CD4-positive, alpha-beta T cell treated with Interleukin-21 for 1 hour (primary cell): ENCODE measurements at places on chromosomes 2 and 18.

GRCh38 chr2:80462654-80463053 is 158.1 kb upstream of the LRRTM1 start:
- DNase-seq = no peak

DNA sequence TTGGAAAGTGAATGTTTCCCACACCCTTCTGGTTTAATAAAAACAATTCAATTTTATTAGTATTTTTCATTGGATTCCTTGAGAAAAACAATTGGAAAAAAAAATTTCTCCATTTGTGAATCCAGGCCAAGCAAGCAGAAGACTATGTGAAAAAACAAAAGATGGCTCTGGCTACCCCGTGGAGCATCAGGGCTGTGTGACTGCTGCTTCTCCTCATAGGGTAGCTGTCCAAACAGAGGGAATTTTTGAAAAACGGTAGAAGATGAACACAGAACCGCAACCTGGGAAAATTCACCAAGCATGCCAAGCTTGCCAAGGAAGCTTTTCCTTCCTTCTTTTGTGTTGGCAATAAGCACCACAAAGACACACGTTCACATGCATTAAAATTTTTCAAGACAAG is 71.3 kb upstream of the ACVR2A start:
- DNase-seq = no peak

- DNase-seq = peak; percentile 74
Measured at GRCh38 chr2:112884869-112885505, 26.0 kb upstream of the IL37 start.

DNA sequence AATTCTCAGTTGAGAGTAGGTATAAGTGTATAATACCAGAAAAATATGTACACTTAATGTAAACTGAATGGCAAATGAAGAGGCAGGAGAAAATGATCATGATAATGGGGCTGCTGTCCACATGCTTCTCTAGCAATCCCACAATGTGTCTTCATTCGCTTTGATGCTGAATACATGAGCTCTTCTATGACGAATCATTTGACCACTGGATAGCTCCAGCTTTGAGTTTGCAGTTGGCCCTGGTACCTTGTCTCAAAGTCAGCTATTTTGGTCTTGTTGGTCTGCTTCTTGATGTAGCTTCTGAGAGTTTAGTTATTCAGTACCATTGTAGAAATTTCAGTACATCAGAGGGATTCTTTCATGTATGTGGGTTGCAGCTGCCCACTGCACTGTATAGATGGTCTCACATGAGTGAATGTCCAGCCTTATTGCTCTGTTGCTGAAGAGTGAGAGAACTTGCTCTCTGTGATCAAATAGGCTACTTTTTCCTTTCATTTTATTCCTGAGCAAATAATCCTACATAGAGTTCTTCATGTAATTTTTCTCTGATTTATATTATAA is 105.1 kb downstream of the TTC27 start:
- no peak for DNase-seq

DNA sequence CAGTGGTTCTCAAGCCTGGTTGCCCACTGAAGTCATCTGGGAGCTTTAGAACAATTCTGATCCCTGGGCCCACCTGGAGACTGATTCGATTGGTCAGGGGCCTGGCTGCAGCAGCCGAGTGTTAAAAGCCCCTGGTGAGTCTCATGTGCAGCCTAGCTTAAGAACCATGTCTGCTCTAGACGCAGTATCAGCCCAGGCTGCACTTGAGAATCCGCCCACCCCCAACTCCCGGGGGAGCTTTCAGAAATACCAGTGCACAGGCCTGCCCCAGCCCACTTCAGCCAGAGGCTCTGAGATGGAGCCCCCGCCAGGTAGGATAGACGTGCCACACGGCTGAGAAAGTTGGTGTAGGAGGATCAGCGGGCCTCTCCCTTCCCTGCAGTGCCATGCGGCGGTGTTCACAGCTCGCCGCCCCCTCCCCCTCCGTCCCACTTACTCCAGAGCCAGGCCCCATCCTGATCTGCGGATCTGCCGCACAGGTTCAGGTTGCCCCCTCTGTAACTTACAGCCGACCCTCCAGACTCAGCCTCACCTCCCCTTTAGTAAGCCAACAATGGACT is 209.0 kb upstream of the RAB12 start:
- no peak for DNase-seq

DNA sequence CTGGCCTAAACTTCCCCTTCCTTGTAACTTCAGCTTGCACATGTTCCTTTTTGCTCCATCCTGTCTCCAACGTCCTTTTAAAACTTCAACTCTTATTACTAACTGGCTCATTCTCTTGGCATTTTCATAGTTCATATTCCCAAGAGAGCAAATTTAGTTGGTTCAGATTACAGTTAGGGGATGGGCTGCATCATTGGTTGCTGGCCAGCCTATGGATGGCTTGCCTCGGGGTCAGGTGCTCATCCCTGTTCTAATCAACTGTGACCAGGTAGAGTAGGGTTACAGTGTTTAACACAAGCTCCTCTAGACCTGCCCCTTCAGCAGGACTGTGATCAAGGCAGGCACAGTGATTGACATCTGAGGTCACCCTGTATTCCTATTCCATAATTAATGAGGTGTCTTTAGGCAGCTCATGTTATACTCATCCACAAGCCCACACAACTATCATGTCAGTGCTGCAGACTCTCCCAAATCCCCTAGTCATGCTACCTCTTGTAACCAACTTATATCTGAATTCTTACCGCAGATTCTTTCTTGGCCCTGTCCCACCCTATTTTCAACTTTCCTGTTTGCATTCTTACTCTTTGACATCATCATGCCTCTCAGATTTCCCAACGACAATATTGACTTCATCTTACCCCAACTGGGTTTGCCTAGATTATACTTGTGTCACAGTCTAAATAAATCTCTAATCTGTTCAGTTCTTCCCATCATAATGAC is 293.3 kb downstream of the MTX2 start:
- no peak for DNase-seq

DNA sequence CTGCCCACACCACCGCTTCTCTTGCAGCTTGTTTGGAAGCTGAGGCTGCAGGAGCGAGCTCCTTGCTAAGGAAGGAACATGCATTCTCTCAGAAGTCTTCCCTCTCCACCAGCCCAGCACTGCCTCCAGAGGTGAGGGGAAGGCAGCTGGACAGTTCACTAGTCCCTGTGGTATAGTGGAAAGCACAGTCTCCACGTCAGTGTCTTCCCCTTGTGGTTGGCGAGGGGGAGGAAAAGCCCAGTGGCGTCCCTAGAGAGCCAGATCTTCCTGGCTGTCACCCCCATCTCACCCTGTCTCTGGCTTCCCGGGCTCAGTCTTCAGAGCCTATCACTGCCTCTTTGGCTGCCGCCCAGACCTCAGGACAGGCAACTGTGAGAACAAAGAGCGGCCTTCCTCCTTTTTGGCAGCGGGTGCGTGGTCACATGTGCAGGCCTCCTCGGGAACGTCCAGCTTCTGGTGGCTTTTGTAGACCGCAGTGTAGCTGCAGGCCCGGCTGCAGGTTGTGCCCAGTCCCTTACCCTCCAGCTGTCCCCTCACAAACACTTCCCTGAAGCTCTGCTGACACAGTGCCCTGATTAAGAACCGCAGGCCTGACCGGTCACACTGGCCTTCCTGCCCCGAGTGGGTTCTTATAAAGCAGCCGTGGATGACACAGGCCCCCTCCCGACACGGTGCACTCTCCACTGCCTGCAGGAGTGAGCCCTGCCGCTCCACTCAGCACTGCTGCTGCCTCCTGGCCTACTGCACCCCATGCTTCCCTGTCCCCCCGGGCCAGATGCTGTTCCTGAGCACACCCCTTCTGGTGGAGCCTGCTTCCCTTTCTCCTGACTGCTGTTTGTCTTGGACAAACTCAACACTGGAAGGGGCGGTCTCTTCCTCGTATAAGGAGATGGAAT is 90.9 kb downstream of the RNF144A start:
- no peak for DNase-seq

DNA sequence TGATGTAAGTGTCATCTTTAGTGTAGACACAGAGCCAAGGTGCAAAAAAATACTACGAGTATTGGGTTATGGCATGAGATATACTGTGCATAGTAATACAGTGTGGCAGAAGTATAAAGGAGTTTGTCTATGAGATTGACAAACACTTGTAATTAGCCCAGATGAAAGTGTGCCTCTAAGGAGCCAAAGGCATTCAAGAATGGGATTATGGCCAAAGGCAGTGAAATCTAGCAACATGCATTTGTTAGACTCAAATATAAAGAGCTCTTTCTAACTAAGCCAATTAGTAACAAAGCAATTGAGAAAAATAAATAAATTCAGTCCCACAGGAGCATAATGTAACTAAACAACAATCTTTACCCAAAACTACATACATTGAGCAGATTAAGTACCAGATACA is 1761.8 kb downstream of the SUCLG1 start:
- no peak for DNase-seq

DNA sequence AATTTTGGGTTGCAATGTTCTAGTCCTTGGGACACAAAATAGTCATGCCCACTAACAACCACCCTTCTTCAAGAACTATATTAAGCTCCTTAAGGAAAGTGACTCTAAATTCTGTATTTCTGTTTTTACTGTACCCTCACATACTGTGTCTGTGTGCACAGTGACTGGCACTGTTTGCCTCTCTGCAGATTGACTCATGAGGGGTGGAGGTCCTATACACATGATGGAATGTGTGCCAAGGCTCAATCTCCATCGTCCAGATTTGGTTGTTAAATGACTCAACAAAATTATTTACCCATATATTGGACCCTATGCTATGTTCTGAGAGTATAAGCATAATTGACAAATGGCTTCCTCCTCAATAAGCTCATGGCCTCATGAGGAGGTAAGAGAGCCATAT is 126.6 kb upstream of the CWC22 start:
- DNase-seq = no peak

GRCh38 chr2:39124746-39125057 is 3.9 kb upstream of the SOS1 start:
- DNase-seq = no peak

DNA sequence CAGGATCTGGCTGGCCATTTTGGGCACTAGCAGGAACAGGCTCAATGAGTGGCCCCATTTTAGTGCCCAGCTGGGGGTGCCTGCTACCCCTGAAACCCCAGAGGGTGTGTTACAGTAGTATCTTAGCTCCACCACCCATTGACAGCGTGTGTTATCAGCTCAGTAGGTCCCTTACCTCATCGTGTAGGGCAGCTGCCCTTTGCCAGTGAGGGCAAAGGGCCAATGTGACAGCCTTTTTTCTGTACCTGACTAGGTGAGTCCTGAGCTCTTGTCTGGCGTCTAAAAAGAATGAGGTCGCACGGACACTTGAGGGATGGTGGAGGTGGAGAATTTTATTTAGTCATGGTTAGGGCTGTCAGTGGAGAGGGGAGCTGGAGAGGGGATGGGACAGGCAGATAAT is 462.2 kb downstream of the PIK3C3 start:
- DNase-seq = no peak

GRCh38 chr2:10038123-10038522 is 5.2 kb upstream of the KLF11 start:
- DNase-seq = no peak

DNA sequence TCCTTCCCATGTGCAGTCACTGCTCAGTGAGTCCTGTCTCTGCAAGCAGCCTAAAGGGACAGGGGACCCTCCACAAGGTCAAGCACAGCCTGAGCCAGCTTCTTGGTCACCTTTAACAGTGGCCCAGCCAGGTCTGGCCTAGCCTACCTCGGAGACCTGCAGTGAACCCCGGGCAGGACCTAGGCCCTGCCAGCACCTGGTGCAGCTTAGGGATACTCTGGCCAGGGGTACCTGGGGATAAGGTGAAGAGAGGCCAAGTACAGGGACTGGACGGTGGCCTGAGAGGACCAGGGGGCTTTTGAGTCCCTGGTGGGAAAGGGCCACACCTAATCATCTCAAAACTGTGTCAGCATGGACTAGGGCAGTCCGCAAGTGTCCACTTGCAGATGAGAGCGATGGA is 67.8 kb downstream of the EMX1 start:
- no peak for DNase-seq

- DNase-seq = no peak
Measured at GRCh38 chr2:213787869-213788268, 503.6 kb downstream of the SPAG16 start.
